ENCODE measurements at places on chromosomes 2 and 18.
A peak's percentile ranks its signal among the peaks of the same experiment; 100 is the strongest.

DNA sequence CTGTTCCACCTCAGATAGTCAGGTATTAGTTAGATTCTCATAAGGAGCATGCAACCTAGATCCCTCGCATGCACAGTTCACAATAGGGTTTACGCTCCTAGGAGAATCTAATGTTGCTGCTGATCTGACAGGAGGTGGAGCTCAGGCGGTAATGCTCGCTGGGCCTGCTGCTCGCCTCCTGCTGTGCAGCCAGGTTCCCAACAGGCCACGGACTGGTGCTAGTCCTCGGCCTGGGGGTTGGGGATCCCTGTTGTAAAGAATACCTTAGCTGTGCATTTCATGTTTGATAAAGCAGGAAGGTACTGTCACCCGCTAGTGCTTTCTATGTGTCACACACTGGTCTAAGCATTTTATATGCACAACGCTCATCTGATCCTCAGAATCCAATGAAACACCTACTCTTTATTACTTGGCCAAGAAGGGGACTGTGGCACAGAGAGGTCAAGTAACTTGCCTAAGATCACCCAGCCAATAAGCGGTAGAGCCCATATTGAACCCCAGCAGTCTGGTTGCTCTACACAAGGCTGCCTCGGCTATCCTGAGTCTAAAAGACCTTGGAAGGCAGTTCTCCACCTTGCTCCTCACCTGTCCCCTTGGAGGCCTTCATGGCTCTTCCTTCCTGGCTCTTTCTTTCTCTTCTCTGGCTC, 35.8 kb downstream of the SLC4A3 start:
- DNase-seq, result no peak

- DNase-seq, result no peak
These were observed 9.0 kb downstream of the ASB1 start for GRCh38 chr2:238435752-238436096.

DNA sequence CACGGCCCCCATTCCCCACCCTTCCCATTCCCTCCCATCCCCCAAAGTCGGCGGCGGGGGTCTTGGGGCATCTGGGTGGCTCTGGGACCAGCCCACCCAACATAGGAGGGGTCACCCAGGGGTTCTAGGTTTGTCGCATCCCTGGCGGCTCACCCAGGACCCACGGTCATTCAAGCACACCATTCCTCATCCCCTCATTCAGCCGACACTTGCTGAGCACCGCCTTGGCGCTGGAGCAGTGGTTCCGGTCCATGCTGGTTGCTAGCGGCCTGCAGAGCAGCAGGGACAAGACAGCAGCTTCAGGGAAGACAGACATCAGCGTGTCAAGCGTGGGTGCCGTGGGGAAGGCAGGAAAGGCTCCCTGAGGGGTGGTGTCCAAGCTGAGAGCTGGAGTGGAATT, 50.5 kb upstream of the OTOS start:
- no peak for DNase-seq

GRCh38 chr18:23422751-23423418, 30.2 kb upstream of the RIOK3 start:
- peak; percentile 91 for DNase-seq

DNA sequence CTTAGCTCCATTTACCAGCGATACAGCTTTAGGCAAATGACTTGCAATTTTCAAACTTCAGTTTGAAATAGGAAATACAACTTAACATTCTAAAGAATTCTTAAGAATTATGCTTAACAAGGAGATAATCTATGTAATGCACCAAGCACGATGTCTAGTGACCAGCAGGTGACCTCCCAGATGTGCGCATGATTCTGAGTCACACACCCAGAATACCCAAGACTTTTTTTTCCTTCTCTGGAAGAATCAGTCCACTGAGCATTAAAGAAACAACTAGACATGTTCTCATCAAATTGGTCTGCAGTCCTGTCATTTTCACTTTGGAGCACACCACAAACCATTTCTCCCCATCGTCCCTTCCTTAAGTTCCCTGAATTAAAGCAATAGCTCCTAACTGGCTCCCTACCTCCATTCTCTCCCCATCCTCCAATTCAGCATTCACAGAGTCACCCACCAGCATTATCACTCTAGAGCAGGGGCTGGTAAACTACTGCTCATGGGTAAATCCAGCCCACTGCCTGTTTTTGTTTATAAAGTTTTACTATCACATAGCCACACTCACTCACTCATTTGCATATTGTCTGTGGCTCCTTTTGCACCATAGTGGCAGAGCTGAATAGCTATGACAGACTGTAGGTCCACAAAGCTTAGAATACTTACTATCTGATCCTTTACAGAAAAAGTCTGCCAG, 13.2 kb downstream of the EVA1A start:
- no peak for DNase-seq

- peak; percentile 6 for DNase-seq
These were observed 978.5 kb upstream of the LRRTM1 start for GRCh38 chr2:81283081-81283480.

- no peak for DNase-seq
These were observed 114.9 kb upstream of the ID2 start for GRCh38 chr2:8566774-8567468.

DNA sequence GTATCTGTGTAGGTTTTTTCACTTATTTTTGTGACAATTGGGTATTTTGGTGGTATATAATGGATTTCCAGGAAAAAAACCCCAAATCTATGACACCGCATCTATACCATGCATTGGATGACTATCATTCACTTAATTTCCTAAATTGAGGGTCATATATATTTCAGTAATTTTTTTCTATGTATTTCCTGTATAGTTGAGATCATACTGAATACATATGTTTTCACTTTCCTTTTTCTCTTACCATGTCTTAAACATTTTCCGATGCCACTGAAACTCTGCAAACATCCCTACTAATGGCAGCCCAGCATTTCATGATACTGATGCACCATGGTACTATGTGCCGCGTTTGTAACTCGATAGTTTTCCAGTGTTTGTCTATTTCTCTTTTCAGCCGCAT, 40.4 kb downstream of the CDKL4 start:
- no peak for DNase-seq

- DNase-seq, result no peak
These were observed 8.0 kb upstream of the ADCY3 start for GRCh38 chr2:24928036-24928435.

GRCh38 chr2:129252781-129253460, 726.5 kb upstream of the RAB6C start:
- no peak for DNase-seq

- no peak for DNase-seq
These were observed 104.8 kb downstream of the MAP4K4 start for GRCh38 chr2:101802329-101802728.

- DNase-seq, result no peak
These were observed 12.5 kb upstream of the TNFAIP6 start for GRCh38 chr2:151344906-151345305.

DNA sequence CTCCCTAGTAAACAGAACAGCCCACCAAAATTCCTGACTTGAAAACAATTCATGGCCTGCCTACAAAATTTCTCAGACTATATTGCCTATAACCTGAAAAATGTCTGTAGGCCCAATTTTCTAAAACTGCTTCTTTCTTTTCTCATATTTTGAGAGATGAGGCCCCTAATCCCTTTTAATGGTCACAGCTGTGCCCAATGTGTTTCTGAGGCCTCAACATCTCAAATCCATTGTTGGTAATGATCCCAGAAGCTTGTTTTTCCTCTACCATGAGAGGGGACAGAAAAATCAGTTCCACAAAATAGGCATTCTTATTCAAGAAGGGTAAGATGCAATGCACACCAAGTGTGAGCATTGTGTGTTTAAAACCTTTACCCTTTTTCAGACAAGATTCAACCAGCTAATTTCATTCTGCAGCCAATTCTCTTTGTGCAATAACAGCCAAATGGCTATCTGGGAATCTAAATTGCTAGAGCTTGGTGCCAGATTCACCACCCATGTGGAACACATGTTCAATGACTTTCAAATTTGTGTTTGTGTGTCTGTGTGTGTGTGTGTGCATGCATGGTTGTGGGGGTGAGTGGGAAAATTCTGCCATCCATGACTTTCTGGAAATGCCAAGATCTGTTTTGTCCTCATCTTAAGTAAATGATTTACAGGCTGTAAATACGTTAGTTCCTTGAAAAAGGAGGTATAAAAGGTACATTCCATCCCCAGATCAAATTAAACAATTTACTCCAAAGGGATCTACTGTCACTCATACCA, 319.5 kb downstream of the TNS1 start:
- DNase-seq, result no peak

GRCh38 chr2:147099845-147100244, 745.0 kb upstream of the ACVR2A start:
- DNase-seq, result no peak

DNA sequence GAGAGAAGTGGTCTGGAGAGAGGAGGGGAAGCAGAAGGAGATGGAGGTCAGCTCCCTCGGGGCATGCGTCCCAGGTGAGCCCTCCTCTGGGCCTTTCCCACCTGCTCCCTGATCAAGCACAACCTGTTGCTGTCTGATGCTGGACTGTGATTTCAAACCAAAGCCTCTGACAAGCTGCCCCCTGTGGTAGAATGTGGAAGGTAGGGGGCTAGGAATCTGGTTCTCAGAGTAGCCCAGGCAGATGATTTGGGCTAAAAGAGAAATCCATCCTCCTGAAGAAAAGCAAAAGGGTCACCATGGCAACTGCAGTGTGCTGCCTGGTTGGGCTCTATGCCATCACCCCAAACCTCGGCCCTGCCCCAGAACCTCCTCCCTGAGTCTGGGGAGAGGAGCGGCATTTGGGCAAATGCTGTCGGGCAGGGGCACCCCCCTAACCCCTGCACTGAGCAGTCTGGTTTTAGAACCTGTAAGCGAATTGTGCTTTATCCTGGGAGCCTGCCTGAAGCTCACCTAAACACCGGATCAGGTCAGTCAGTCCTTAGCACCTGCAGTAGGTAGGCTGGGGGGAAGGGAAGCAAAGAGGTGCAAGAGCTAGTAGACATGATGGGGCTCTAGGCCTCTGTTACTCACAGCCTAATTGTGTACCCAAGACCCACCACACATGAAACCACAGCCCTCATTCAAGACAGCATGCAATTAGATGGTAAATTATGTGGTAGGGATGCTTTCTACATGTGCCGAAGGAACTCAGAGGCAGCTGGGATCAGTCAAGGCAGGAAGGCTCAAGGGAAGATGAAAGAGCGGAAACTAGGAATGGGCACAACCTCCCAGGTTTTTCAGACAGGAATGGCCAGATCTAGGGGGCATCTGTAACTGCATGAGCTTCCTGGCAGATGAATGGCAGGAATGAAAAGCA, 83.5 kb downstream of the DNMT3A start:
- DNase-seq, result peak; percentile 36

GRCh38 chr2:11744631-11745394, 1.6 kb upstream of the LPIN1 start:
- peak; percentile 92 for DNase-seq

- no peak for DNase-seq
These were observed 32.5 kb downstream of the BMPR2 start for GRCh38 chr2:202408546-202409140.

- DNase-seq, result no peak
These were observed 144.1 kb upstream of the STK17B start for GRCh38 chr2:196315388-196316049.

DNA sequence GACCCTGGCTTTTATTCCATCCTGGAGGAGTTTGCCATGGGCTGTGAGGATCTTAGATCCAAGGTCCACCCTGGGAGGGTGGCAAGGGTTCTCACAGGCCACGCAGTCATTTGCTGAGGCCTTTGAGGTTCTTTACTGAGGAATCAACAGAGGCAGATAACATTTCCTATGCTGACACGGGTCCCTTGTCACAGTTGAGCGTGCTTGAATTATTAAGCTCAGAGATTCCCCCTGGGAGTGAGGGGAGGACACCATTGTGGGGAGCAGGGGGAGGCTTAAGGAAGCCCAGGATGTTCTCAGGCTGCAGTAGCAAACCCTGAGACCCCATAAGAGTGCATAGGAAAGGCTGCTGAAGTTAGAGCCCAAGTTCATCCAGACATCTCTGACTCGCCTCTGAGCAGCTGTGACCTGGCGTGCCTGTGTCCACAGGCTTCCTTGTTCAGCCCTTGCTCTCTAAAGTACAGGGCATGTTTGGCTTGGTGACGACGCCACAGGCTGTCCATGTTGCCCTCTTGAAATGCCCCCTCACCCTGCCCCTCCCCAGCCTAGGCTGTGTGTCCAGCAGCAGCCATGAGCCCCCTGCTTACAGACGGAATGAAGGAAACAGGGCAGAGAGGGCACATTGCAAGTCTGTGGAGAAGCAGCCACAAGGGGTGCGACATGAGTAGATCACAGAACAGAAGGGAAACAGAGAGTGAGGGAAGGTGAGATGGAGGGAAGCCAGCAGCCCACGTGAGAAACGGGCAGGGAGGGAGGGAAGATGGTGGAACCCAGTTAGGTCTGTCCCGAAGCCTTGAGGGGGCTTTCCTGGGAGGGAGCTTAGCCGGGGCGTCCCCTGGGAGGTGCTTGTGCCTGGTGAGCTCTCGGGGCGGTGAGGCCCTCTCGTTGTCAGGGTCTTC, 34.0 kb downstream of the NAPG start:
- peak; percentile 48 for DNase-seq

GRCh38 chr2:167875529-167875928, 371.9 kb downstream of the STK39 start:
- no peak for DNase-seq

- no peak for DNase-seq
These were observed 95.3 kb downstream of the MREG start for GRCh38 chr2:215917953-215918620.

- no peak for DNase-seq
These were observed 3.6 kb downstream of the LDLRAD4 start for GRCh38 chr18:13221869-13222855.

GRCh38 chr18:9706081-9706935, 1.8 kb upstream of the RAB31 start:
- no peak for DNase-seq

DNA sequence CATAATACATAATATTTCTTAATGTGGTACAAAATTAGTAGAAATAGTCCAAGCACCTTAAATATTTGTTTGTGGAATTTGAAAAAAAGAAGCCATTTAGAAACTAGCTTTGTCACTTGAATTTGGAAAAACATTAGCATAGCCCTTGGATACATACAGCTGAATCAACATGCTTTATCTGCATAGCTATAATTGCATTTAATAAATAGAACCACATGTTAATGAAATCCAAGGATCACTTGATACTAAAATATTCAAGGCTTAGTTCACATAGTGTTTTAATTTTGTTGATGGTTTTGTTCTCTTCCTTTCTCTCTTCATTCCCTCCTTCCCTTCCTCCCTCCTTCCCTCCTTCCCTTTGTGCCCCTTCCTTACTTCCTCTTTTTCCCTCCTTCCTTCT, 169.4 kb upstream of the NRXN1 start:
- DNase-seq, result no peak

- no peak for DNase-seq
These were observed 97.0 kb upstream of the ATL2 start for GRCh38 chr2:38474021-38474456.

DNA sequence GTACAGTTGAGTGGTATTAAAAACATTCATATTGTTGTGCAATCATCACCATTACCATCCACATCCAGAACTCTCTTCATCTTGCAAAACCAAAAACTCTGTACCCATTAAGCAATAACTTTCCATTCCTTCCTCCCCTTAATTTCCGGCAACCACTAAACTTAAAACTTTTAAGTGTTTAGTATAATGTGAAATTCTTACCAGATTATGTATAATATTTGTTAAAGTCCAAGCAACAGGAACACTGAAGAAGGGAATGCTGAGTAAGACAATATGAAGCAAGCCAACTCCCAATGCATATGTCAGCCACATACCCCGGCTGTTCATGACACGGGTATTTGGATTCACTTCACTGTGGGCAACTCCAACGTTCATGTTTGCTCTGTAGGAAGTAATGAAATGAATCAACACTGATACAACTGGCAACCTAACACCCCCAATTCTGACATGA, 1.9 kb downstream of the ORMDL1 start:
- no peak for DNase-seq
